ENCODE measurements at places on chromosomes 11 and 22. TPM values are rescaled to one million over a fixed set of nuclear protein-coding genes. Genes with fewer than 3 reads are reported as not detected.
A peak's percentile ranks its signal among the peaks of the same experiment; 100 is the strongest.

SUSD2 gene
- 0.72 TPM for total RNA-seq

DNA sequence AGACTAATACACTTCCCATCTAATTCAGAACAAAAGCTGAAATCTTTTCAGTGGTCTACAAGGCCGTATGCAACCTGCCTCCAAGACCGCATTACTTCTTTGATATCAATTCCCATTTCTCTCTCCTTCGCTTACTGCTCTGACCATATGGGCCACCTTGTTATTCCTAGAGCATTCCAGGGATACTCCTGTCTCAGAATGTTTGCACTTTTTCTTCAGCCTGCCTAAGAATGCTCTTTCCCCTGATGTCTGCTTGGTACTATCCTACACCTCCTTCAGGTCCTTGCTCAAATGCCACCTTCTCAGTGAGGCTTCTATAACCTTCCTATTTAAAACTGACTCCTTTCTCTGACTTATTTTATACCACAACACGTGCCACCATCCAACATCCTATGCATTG is 71.2 kb downstream of the MAML2 start:
- DNase-seq: no peak

- no peak for DNase-seq
Observed at GRCh38 chr11:76152741-76153570, 53.3 kb downstream of the WNT11 start.

- no peak for DNase-seq
Observed at GRCh38 chr11:66915866-66916265, 42.3 kb downstream of the PC start.

- no peak for DNase-seq
Observed at GRCh38 chr11:111387363-111387762, 8.3 kb upstream of the POU2AF1 start.

OR52H1 gene
- not detected for total RNA-seq

ESAM gene
- 22.0 TPM for total RNA-seq

DNA sequence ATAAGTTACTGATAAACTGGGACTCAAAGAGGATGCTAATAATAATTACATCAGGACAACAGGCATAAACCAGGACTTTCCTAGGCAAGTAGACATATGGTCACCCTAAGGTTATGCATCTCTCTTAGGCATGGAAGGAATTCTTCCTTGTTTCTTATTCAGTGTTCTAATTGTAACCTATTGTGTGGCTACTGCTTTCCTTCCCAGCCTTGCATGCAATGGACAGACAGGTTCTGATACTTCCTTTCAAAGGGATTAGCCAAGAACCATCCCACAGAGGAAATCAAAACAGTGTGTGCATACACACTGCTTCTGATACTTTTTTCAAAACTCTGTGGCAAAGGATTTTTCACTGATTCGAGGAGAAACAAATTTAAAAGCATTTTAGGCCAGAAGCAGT is 48.3 kb downstream of the RRAS2 start:
- no peak for DNase-seq

THRSP gene
- not detected for total RNA-seq

DNA sequence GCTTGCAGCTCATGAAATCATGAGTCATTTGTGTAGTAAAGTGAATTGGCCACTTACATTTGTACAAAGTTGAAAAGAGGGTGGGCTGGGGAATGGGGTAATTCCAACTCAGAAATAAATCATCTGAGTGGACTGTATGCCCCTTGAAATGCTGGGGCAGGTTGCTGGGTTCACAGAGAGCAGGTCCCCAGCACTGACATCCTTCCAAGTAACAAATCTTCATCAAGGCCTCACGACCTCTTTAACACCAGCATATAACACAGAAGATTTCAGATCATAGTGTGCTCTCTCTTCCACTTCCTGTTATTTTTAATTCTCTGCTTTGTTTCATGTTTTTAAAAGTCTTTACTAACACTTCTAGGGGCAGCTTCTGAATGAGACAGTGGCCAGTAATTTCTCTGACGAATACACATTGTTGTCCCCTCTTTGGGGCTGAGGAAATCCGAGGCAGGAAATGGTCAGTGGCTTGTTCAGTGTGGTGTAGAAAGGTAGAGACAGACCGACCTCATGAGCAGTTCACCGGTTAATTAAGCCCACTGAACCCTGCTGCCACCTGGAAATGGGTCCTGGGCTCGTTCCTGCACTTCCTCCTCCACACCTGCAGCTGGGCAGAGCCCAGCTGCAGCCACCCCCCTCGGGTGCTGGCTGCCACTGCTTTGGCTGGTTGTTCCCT is 127.7 kb downstream of the MAML2 start:
- peak; percentile 66 for DNase-seq

MIAT gene
- total RNA-seq: 22.8 TPM

DNA sequence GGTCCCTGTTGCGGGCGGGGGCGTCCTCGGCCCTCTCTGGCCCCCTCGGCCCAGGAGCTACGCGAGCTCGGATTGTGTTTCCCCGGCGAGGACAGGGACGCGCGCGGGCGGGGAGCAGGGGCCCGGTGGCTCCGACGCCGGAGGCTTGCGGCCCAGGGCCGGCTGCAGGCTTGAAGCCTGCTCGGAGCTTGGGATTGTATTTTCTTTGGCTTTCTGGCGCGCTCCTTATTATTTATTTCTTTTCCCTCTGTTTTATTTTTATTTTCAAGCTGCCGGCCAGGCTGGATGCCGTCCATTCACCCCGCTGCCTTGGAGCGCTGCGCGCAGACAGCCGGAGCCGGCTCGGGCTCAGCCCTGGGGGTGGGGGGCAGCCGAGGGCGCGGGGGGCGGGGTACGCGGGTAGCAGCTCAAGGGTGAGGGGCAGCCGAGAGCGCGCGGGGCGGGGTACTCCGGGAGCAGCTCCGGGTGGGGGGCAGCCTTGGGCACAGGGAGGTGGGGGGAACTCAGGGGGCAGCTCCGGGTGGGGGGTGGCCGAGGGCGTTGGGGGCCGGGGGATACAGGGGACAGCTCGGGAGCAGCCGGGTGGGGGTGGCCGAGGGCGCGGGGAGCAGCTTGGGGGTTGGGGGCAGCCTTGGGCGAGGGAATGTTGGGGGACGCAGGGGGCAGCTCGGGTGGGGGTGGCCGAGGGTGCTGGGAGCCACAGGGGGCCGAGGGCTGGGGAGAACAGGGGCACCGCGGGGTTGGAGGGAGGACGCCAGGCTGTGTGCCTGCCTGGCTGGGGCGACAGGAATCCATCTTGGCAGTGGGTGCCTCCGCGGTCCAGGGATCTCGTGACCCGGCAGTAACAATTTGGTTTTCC is 42.7 kb downstream of the KCNJ1 start:
- DNase-seq: no peak

DNA sequence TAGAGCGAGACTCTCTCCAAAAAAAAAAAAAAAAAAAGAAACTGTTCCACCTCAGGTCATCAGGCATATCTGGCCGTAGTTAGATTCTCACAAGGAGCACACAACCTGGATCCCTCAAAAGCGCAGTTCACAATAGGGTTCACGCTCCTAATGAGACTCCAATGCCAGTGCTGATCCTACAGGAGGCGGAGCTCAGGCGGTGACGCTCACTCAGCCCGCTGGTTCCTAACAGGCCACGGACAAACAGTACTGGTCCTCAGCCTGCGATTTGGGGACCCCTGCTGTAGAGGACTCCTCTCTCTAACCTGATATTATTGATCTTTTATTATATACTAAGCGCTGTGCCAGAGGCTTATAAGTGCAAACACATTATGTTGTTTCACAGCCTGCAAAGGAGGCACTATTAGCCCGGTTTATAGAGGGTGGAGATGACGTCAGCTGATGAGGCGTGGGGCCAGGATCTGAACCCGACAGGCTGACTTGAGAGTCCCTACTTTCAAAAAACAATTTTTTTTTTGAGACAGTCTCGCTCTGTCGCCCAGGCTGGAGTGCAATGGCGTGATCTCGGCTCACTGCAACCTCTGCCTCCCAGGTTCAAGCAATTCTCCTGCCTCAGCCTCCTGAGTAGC is 4.9 kb upstream of the MAFF start:
- no peak for DNase-seq

TRPM5 gene
- total RNA-seq: not detected

MRGPRX3 gene
- total RNA-seq: not detected

- no peak for DNase-seq
Observed at GRCh38 chr11:105381941-105382340, 227.9 kb upstream of the GRIA4 start.

- DNase-seq: no peak
Observed at GRCh38 chr11:64073542-64073941, 37.8 kb downstream of the FLRT1 start.

GRCh38 chr11:25057861-25058260 is 561.0 kb downstream of the LUZP2 start:
- DNase-seq: no peak

ACR gene
- total RNA-seq: not detected

VWCE gene
- total RNA-seq: 17.7 TPM

DNA sequence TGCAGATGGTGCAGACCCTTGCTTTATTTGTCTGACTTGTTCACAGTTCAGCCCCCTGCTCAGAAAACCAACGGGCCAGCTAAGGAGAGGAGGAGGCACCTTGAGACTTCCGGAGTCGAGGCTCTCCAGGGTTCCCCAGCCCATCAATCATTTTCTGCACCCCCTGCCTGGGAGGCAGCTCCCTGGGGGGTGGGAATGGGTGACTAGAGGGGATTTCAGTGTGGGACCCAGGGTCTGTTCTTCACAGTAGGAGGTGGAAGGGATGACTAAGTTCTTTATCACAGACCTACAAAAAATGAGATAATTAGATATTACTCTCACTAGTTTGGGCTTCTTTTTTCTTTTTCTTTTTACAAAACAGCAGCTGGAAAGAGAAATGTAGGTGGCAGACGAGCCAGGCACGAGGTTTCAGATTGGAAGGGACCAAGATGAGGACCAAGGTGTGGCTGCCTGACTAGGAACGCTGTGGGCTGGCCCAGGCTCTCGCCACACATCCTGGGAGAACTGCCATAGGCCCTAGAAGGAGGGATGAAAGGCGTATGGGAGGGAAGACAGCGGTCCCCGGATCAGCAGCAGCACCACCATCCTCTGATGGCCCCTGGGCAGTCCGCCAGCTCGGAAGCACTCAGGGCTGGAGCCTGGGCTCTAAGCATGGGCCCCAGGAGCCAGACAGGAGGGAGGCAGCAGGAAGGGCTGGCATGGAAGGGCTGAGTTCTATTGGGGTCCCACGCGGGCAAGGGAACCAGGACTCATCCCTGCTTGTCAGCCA is 14.2 kb downstream of the TXN2 start:
- DNase-seq: peak; percentile 91

DNA sequence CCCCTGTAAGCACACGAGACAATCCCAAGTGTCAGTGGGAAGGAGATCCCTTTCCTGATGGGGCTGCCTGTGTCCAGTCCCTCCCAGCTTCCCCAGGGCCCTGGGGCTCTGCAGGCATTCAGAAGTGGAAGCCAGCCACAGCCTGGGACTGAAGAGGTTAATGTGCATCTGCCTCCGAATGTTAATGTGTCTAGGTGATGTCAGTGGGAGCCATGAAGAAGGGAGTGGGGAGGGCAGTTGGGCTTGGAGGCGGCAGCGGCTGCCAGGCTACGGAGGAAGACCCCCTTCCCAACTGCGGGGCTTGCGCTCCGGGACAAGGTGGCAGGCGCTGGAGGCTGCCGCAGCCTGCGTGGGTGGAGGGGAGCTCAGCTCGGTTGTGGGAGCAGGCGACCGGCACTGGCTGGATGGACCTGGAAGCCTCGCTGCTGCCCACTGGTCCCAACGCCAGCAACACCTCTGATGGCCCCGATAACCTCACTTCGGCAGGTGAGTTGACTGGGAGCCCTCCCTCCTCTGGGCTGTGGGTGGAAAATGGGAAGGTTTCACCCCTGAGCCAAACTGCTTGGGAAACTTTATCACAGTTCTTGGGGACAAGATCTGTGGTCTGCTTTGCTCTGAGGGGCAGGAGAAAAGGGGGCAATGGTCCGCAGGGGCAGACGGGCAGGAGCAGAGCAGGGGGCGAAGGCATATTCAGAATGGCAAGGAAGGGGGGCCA is at the start of gene MCHR1:
TSS of gene MCHR1 (plus strand) at position 236 of the 715 bp plus-strand sequence. CDS start at position 405, 169 bp downstream.
- no peak for DNase-seq

TMPRSS5 gene
- total RNA-seq: 0.38 TPM

DNA sequence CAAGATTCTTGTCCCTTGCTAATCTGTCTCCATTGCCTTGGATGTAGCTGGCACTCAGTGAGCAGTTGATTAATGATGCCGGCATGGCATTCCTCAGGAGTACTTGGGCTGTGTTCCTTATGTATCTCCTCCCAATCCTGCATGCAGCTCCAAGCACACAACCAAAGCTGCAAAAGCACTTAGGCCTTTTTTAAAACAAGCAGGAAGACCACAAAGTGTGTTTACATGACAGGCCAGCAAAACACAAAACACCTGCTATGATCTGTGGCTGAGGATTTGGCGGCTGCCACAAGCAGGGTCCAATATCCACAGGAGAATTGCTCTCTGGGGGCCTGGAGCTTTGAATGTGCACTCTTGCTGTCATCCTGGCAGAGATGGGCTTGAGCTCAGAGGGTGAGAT is 8.9 kb downstream of the ABTB2 start:
- no peak for DNase-seq

- DNase-seq: no peak
Observed at GRCh38 chr11:87459351-87459750, 421.6 kb downstream of the TMEM135 start.

DNA sequence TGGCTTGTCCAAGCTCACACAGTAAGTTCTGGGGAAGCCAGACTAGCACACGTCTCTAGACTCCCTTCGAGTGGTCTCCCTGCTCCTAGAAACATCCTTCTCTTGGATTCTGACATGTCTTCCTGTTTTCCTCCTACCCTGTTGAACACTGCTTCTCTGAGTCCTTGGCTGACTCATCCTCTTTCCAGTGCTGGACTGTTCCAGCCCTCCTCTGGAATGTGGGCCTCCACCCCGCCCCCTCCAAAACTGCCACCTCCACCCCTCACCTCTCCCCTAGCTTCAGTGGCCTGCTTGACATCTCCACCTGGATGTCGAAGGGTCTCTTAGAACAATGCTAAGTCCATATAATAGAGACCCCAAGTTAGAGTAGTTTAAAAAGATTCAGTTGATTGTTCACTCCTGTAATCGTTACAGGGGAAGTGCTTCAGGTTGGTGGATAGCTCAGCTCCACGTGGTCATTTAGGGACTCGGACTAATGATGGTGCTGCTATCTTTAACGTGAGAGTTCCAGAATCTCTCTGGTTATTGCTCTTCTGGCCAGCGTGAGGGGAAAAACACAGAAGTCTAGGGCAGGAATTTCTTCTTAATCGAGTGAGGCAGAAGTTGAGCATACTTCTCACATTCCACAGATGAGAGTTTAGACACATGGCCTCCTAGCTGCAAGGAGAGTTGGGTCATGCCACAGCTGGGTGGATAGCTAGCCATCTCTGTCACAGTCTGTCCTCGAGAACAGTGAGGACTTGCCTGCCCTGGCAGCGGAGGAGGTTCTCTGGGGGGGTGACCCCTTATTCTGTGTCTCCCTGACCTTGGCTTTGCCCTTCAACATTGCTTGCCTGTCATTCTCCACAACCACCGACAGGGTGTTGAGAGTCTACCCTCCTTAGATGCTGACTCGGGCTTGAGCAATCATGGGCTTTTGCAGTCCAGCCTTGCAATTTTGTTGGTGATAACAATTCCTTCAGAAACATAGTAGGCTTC is 4.7 kb upstream of the C11orf96 start:
- DNase-seq: peak; percentile 73
